ENCODE measurements at places on chromosomes 1 and 21. TPM values are rescaled to one million over a fixed set of nuclear protein-coding genes. Genes with fewer than 3 reads are reported as not detected.

CCDC27 gene
- not detected for total RNA-seq

OLFM3 gene
- not detected for total RNA-seq

DNA sequence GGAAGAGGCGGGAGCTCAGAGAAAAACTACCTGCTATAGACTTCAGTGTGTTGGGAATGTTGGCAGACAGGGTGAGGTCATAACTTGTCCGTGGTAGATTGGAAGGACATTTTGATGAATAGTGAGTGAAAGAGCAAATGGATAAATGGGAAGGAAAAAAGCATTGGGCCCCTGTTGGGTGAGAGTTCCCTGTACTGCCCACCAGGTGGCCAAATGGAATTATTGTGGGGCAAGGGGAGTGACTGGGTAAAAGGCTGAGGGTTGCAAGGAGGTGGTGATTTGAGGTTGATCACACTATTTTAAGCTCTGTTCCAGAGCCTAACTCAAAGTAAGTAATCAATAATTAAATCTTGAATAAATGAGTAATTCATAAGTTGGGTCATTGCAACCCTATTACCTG is 60.4 kb downstream of the MRPS6 start:
- DNase-seq = no peak
- no peaks in the 10 kb centered on the region for H3K27me3 ChIP-seq
- H3K4me1 ChIP-seq = peaks cover 46% of the 10 kb centered on the region
- H3K27ac ChIP-seq = no peak overlapping the region

DNA sequence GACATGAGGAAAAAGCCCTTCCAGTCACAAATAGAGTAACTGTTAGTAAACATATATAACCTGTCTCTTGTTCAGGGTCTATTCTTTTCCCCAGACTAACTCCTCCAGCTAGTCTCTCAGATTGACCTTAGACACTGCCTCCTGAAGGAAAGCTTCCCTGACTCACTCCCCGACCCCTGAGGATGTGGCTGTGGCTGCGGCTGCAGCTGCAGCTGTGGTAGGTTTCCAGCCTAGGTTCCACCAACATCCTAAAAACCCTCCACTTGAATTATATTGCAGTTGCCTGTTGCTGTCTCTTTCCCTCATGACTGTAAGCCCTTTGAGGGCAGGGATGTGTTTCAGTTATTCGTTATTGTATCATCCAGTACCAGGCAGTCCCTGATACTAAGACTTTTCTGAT is 132.9 kb upstream of the C1orf21 start:
- no peak overlapping the region for H3K4me3 ChIP-seq
- H3K27me3 ChIP-seq = no peaks in the 10 kb centered on the region
- H3K27ac ChIP-seq = no peak overlapping the region
- no peak for DNase-seq
- no peaks in the 10 kb centered on the region for H3K4me1 ChIP-seq

DNA sequence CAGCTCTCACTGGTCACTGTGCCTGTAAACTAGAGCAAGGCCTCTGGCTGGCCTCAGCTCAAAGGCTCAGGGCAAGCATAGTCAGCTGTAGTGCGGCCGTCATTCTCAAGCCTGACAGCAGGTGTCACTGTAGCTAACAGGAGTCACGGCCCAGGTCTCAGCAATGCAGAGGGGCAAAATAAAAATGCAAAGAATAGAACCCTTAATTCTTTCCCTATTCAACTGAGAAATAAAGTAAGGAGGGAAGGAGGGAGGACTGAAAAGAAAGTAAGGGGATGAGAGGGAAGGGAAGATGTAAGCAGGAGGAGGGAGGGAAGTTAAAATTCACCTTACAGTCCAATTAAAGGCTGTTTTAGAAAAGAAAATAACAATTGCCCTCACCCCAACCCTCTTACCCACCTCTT is 106.1 kb downstream of the KIAA0319L start:
- no peak overlapping the region for H3K27ac ChIP-seq
- no peaks in the 10 kb centered on the region for H3K27me3 ChIP-seq
- peaks cover 34% of the 10 kb centered on the region for H3K36me3 ChIP-seq
- peak; percentile 60 for DNase-seq

- DNase-seq = no peak
- H3K27ac ChIP-seq = no peak overlapping the region
- no peaks in the 10 kb centered on the region for H3K27me3 ChIP-seq
Measured at GRCh38 chr1:67977756-67978155, 72.7 kb downstream of the DIRAS3 start.

DNA sequence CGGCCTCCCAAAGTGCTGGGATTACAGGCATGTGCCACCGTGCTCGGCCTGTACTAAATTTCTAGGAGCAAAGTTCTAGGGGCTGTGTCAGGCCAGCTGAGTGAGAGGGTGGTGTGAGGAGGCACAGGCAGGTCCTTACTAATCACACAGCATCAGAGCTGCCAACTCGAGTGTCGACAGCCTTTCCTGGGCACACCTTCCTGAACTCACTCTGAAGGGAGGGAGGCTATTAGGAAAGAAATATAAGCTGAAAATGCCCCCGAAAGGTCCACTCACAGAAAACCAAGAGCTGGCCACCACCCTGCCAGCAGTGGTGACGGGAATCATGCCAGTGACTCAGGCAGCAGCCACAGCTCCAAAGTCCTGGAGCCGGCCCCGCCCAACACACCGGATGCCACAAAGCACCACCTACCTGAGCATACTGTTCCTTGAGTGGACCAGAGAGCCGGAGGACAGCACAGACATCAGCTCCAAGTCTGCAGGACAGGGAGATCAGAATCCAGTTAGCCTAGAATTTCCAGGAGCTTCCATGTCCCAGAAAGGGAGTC is 4.5 kb downstream of the PMVK start:
- H3K4me1 ChIP-seq = peaks cover 15% of the 10 kb centered on the region
- no peak overlapping the region for H3K4me3 ChIP-seq
- no peak overlapping the region for H3K27ac ChIP-seq
- DNase-seq = no peak

DNA sequence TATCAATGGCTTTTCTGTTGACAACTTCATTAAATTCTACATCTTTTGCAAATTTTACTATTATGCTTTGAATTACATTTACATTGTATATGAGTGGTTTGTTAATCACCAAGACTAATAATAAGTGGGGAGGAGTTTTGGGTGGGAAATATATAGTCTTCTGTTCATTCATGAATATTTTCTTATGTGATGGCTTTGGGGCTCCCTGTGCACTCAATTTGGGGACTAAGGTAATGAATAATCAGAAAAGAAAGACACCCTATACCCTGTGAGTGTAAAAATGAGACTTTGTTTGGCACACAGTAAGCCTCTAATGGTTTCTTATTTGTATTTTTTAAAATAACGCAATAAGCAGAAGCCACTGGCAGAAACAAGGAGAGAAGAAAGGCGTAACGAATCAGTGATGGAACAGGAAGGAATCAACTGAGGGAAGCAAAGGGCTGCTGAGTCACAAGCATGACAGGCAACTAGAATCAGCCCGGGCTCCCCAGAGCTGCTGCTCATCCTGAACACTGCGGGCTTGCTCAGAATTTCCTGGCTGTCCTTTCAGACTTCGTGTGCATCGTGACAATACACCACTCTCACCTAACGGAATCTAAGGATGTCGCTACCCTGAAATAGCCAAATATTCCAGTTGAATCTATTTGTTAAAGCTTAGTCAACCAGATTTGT is 20.8 kb upstream of the RGS2 start:
- H3K36me3 ChIP-seq = no peaks in the 10 kb centered on the region
- H3K4me3 ChIP-seq = no peak overlapping the region
- no peak for DNase-seq
- H3K27ac ChIP-seq = no peak overlapping the region

GRCh38 chr1:204736836-204737235 is 51.3 kb upstream of the LRRN2 start:
- no peaks in the 10 kb centered on the region for H3K36me3 ChIP-seq
- DNase-seq = no peak
- H3K27ac ChIP-seq = no peak overlapping the region
- H3K4me1 ChIP-seq = no peaks in the 10 kb centered on the region

DNA sequence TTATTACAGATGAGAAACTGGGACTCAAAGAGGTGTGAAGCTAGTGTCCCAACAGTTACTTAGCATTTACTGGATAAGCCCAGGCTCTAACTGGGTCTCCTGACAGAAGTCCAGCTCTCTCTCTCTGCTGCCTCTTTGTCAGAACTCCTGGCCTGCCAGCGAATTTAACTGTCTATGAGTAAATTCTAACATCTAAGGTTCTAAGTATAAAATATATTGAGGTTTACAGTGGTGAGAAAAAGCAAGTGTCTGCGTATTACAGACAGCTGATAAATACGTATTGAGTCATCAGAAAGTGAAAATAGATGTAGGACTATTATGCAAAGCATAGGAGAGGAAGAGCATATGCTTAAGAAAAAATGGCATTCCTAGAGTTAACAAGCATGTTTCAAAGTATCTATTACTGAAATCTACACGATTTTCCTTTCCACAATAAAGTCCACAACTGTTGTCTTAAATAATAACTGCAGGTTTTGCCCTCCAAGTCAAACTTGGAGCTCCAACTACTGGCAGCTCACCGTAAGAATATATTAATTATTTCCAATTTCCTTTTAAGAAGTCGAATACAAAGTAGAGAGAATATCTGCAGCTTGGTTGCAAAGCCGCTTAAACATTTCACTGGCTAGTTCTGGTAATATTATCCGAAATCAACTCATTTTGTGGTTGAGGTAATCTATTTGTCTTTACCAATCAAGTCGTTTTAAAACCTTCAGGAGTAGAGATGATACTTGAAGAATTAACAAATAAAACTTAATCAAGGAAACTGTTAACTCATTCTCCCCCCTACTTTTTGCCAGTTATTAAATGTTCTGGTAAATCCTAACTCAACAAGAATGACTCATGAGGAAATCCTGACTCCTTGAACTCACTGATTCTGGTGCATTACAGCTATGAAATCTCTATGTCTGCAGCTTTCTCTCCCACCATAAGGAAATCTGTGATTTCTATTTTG is 1.4 kb upstream of the RGS2 start:
- no peaks in the 10 kb centered on the region for H3K36me3 ChIP-seq
- peak overlapping the region; percentile 96 for H3K27ac ChIP-seq
- H3K27me3 ChIP-seq = no peaks in the 10 kb centered on the region
- peak; percentile 6 for DNase-seq
- peak overlapping the region; percentile 99 for H3K4me3 ChIP-seq

DNA sequence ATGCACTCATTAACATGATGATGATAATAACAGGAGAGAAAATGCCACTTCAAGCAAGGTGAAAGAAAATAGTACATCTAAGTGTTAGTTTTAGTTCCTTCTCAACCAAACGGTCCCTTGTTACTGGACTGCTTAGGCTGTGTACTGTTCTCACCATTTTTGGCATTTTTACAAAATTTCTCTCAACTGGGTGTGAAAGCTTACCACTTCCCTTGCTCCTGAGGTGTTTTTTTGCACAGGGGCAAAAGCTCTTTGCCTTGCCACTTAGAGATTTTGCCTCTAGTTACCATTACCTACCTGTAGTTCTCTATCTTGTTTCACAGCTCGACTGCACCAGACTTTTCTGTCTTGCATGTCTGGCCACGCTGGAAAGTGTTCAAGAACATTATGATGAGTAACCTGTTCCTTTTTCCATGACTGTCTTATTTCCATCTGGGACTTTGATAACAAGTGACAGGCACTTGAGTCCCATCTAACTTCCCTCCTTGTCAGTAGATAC is 10.7 kb downstream of the NEK7 start:
- H3K4me1 ChIP-seq = peaks cover 96% of the 10 kb centered on the region
- peak; percentile 75 for DNase-seq
- peak overlapping the region; percentile 8 for H3K27ac ChIP-seq
- H3K36me3 ChIP-seq = no peaks in the 10 kb centered on the region
- H3K27me3 ChIP-seq = no peaks in the 10 kb centered on the region

DNA sequence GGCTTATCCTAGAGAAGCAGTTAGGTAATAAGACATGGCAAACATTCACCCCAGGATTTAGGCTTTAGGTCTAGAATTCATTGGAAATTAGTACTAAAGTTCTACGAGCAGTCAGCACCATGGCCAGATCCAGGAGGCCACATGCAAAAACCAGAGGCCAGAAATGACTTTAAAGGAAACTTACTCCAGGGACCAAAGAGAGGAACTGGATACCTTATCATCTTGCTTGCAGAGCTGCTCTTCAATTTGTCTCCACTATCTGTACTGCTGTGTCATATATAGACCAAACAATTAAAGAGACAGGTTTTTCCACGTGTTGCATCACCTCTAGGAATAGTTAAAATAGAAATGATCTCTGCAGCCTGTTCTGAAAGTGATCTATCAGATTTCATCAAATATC is 127.8 kb downstream of the LMX1A start:
- no peak overlapping the region for H3K27ac ChIP-seq
- no peaks in the 10 kb centered on the region for H3K27me3 ChIP-seq
- H3K36me3 ChIP-seq = no peaks in the 10 kb centered on the region
- DNase-seq = no peak
- H3K4me3 ChIP-seq = no peak overlapping the region

DNA sequence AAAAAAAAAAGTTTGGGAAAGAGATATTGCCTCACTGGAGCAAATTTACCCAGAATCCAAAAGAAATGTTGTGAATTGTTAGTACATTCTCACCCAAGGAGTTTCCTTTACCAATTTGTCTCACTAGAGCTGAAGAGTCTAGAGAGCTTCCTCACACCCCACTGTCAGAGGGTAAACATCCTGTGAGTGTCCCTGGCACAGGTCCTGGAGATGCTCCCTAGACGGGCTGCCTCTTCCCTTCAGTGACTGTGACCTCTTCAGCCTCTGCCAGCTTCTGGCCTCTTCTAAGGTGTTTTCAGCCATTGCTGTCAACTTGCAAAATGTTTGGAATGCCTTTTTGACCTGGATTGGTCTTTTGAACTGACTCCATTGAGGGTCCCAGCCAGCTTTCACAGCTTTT is 159.4 kb downstream of the DHRS3 start:
- no peak overlapping the region for H3K27ac ChIP-seq
- no peak for DNase-seq
- H3K4me3 ChIP-seq = no peak overlapping the region

DNA sequence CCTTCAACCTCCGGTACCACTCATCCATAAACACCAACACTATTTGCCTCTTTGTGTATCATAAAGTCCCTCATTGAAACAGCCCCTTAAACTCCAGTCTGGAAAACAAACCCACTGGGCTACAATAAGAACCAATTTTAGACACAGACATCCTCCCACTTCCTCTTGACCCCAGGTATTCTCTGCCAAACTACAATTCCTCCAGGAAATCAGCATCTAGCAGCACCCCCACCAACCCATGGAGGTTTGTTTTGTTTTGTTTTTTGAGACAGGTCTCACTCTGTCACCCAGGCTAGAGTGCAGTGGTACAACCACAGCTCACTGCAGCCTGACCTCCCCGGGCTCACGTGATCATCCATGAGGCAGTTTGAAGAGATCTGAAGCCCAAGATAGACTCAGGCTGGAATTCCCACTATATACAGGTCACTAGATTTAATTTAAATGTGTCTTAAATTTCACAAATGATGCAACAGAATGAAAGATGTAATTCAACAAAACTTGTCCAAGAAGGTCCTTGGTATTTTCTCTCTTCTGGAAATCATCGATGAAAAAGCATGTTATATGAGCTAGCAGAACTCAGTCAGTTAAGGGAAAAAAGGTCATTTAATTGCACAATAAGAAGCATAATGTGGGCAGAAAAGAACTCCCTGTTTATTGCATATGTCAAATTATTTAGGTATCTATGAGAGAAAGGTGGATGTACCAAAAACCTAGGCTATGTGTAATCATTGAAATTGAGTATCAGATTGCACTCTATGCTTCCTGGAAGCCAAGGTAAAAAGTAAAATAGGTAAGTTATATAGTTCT is 30.3 kb downstream of the TCP10L start:
- no peaks in the 10 kb centered on the region for H3K27me3 ChIP-seq
- no peak overlapping the region for H3K27ac ChIP-seq
- no peaks in the 10 kb centered on the region for H3K36me3 ChIP-seq
- no peak overlapping the region for H3K4me3 ChIP-seq
- DNase-seq = no peak
